ENCODE measurements at places on chromosomes 2 and 18. TPM values are rescaled to one million over a fixed set of nuclear protein-coding genes. Genes with fewer than 3 reads are reported as not detected.
A peak's percentile ranks its signal among the peaks of the same experiment; 100 is the strongest.

SP140 gene
- 9.3 TPM for total RNA-seq

DNA sequence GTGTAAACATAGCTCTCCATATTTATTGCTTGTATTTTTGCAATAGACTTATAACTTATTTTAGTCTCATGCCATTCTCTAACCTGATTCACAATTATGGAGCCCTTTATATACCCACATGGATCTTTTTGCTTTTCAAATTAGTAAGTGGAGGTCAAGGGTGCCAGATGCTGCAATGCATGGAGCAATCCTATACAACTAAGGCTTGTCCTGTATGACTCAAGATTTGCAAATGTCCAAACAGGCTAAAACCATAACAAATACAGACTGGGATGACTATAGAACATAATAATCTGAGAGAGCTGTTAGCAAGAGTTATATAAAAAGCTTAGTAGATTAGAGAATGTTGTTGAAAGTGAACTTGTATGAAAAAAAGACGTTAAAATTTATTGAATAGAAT lies 690.4 kb upstream of the NRXN1 start:
- peak; percentile 78 for DNase-seq

DNA sequence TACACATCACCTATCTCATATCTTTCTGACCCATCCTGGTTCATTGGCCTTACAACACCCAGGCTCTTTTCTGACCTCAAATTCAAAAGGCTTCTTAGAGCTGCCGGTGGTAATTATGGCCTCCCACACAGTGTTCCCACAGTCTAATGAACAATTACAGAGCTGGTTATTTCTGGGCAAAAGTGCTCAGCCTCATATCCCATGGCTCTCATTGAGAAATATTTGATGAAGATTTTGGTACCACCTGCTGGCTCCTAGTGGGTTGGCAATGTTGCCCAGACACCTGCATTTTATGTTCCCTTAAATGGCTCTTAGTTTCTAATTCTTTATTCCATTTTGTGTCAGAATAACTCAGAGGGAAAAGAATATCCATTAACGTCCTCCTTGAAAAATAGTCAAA lies 20.1 kb upstream of the SCYGR2 start:
- no peak for DNase-seq

- DNase-seq: peak; percentile 54
Measured at GRCh38 chr2:174748948-174749347, 15.3 kb downstream of the CHRNA1 start.

DNA sequence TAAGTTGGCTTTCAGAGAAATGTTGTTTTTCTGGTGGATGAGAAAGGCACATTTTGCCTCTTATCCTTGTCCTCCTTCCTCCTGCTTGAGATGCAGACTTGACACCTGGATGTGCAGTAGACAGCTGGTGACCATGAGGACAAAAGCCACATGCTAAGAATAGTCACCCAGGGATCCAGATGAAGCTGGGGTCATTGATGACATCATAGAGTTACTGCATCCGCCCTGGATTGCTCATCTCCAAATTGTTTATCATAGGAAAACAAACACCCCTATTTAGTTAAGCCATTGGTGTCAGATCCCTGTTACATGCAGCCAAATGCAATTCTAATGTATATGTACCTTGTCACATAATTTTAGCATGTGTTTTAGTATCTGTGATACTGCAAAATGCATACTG lies 16.3 kb upstream of the SLC1A4 start:
- peak; percentile 1 for DNase-seq

Measured in HT1080 (cell line).